ENCODE measurements at places on chromosomes 12 and 14.

DNA sequence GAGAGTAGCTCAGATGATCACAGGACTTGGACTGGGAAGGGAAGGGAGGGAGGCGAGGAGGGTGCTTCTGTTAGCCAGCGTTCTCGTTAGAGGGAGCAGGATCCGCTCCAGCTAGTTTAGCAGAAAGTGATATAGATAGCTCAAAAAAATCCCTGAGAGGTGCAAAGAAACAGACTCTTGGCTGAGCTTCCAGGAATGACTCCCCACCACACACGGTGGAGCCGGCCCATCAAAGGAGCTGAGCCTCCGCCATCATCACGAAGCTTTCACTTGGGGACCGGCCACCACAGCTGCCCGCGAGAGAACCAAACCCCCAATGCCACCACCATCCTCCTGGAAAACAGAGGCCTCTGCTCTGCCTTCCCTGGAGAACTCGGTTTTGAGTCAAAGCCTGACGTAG is 124.6 kb upstream of the BCL2L14 start:
- DNase-seq = no peak

GRCh38 chr12:71135812-71136176 is 22.0 kb downstream of the TSPAN8 start:
- no peak for DNase-seq

- no peak for DNase-seq
These were observed 97.4 kb downstream of the C12orf50 start for GRCh38 chr12:87931812-87932211.

- no peak for DNase-seq
These were observed 233.8 kb upstream of the SEL1L start for GRCh38 chr14:81767266-81767995.

DNA sequence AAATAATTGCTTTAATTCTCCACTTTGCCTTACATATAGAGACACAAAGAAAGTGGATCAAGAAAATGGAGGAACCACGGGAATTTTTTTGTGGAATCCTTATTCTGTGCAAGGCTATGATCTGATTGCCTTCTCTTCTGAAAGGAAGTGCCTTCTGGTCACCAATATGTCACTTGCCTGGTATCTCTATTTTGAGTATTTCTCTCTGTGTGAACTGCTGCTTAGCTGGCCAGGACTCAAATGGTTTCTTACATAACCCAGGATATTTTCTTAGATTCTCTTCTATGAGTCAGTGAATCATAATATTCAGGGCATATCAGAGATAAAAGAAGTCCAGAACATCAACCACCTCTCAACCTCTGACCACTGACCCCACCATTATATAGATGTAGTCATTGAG is 156.1 kb downstream of the DIO2 start:
- no peak for DNase-seq

- DNase-seq = no peak
These were observed 157.0 kb downstream of the FLRT2 start for GRCh38 chr14:85686908-85687307.

GRCh38 chr12:101675555-101675954 is 21.9 kb upstream of the CHPT1 start:
- no peak for DNase-seq

DNA sequence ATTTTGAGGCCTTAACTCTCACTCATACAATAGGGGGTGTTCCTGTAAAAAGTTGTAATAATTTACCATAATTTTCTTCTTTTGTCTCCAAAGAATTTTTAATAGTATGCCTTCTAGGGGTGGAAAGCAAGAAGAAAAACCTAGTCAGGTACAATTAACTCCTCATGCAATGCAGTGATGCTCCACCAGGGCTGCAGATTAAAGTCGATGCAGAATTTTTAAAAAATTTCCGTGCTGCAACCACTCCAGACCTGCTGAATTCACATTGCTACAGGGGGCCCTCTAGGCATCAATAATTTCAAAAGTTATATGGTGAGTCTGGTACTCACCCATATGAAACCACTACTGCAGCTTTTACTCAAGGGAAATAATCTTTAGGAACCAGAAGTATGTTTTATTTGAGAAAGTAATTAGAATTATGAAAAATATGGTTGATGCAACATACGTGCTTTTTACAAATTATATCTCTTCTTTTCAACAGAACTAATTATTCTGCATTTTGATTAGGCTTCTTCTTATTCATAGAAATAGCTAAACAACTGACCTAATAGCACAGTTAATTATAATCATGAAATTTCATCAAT is 353.2 kb downstream of the BCAT1 start:
- no peak for DNase-seq

- DNase-seq = no peak
These were observed 4.7 kb upstream of the CCER1 start for GRCh38 chr12:90959538-90960139.

DNA sequence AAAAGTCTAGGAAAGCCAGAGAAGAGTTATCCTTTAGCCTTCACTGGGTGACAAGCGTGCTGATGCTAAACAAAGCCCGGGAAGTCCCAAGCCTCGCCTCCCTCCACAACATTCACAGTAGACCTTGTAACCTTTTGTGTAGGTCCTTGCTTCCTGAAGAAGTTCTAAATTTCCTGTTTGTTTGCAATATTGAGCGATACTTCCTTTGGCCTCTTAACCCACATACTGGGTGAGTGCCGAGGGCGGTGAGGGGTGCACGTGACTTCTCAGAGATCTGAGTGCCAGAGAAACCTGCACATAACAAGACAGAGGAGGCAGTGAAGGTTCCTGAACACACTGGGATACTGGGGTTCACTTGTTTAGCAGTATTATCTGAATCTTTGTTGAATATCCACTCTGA is 134.3 kb downstream of the PLXNC1 start:
- DNase-seq = no peak

Data from vagina (tissue), 2 donors.